ENCODE measurements at places on chromosomes 2 and 18.
A peak's percentile ranks its signal among the peaks of the same experiment; 100 is the strongest.

GRCh38 chr2:131584940-131585339 is 57.3 kb downstream of the CCDC74A start:
- DNase-seq: no peak

- DNase-seq: peak; percentile 57
Measured at GRCh38 chr2:168118733-168119514, 128.5 kb downstream of the STK39 start.

DNA sequence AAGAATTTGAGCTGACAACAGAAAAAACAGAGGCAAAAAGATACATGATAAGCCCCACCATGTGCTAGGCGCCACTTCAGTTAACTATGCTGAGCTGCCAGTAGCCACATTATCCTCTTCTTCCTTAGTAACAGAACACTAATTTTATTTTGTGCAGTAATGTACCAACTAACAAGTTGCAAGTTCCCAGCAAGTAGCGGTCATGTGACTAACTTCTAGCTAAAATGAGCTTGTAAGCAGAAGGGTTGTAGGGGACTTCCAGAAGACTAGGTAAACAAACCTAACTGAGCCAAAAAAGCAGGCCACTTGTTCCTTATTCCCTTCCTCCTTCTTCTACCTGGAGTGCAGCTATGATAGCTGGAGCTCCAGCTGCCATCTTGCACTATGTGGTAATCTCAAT is 75.5 kb downstream of the DTNB start:
- DNase-seq: no peak

GRCh38 chr2:26043862-26044696 is 10.2 kb downstream of the RAB10 start:
- peak; percentile 33 for DNase-seq

DNA sequence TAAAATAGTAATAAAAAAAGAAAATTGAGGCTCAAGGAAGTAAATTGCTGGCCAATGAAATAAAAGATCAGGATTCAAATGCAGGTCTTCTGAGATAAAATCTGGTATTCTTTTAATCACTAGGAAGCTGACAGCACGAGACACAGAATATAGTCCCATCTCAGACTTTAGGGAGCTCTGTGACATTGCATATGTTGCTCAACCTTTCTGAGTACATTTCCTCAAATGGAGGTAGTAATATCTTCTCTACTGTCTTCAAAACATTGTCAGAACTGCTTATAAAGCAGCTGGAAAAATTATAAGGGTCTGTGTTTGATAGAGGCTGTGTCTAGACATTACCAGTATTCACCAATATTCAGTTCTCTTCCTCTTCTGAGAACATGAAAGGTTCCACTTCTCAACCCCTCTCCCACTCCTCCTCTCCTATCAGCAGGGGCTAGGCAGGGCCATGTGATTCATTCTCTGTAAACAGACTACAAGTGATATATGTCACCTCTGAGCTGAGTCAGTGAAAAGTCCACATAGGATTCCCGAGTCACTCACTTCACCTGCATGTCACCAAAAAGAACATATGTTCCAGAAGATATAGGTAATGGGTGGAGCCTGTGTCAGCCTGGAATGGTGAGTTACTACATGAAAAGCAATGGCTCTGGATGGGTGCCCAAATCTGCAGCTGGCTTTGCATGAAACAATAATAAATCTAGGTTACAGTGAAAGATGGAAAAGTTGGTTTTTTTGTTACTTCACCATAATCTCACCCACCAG is 7.1 kb downstream of the KCNE4 start:
- no peak for DNase-seq

GRCh38 chr2:168997118-168997521 is 34.0 kb downstream of the ABCB11 start:
- DNase-seq: no peak

- DNase-seq: no peak
Measured at GRCh38 chr2:48357351-48357750, 172.6 kb upstream of the STON1 start.

GRCh38 chr2:10716581-10716980 is 4.8 kb upstream of the ATP6V1C2 start:
- no peak for DNase-seq

DNA sequence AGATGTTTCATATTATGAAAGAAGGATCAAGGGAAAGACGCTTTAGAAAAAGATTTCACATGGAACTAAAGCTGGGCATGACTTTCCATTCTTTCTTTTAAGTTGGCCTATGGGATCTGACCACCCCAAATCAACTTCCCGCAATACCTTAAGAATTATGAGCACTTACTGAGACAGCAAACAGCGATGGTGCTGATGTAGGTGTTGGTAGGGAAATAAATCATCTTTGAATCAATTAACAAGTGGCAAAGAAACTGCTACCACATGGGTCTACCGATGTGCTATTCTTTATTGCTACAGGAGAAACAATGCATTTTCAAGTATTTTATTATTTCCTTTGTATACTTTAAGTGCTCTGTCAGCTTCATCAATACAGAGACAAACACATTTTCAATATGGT is 239.6 kb downstream of the PIEZO2 start:
- DNase-seq: no peak

- DNase-seq: no peak
Measured at GRCh38 chr18:5469340-5469739, 74.5 kb downstream of the EPB41L3 start.

GRCh38 chr2:42340045-42340937 is 20.7 kb downstream of the COX7A2L start:
- DNase-seq: no peak

GRCh38 chr2:189287982-189288521 is 108.5 kb upstream of the COL5A2 start:
- peak; percentile 13 for DNase-seq

DNA sequence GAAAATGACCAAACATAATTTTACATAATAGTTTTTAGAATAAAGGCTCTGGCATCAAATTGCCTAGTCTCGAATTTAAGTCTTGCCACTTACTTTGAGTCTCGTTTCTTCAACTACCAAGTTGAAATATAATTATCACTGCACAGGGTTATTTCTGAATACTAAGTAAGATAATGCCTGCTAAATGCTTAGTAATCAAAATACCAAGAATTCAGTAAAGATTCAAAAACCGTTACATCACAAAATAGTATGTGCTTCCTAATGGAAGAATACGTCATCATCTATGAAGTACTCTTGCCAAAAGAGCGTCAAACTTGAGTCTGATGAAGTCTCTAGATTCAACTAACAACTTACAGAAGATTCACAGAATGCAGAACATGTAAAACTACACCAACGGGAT is 40.5 kb downstream of the ATL2 start:
- DNase-seq: no peak

- DNase-seq: no peak
Measured at GRCh38 chr2:191114403-191114886, 36.3 kb downstream of the STAT4 start.

- DNase-seq: peak; percentile 90
Measured at GRCh38 chr2:120736624-120737339, 1.1 kb downstream of the GLI2 start.

DNA sequence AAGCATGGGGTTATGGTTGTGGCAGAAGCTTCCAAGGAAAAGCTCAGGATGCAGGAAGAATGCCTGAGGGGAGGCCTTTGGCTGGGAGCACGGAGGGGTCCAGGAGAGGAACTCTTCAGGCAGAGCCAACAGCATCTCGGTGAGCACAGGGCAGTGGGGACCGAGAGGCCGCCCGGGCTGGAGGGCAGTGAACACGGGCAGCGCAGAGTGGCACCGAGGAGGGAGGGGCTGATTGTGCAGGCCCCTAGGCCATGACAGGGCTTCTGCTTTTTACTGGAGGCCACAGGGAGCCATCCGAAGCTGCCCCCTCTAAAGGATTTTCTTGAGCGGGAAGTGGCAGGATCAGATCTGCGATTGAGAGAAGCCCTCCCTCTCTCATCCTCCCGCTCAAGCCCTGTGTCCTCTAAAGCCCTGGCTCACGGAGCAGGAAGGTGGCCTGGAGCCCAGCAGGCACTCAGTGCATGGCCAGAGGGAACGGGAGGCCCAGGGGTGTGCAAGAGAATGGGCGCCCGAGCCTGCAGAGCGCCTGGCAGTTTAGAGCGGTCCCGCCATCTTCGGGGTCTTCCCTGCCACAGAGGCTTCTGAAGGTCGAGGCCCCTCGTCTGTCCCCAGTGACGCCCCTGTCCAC is 110.0 kb upstream of the STON1 start:
- DNase-seq: no peak

DNA sequence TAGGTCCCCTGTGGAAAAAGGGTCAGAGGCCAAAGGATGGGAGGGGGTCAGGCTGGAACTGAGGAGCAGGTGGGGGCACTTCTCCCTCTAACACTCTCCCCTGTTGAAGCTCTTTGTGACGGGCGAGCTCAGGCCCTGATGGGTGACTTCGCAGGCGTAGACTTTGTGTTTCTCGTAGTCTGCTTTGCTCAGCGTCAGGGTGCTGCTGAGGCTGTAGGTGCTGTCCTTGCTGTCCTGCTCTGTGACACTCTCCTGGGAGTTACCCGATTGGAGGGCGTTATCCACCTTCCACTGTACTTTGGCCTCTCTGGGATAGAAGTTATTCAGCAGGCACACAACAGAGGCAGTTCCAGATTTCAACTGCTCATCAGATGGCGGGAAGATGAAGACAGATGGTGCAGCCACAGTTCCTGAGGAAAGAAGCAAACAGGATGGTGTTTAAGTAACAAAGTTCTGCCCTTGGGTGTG is 165.8 kb downstream of the RPIA start:
- DNase-seq: no peak

DNA sequence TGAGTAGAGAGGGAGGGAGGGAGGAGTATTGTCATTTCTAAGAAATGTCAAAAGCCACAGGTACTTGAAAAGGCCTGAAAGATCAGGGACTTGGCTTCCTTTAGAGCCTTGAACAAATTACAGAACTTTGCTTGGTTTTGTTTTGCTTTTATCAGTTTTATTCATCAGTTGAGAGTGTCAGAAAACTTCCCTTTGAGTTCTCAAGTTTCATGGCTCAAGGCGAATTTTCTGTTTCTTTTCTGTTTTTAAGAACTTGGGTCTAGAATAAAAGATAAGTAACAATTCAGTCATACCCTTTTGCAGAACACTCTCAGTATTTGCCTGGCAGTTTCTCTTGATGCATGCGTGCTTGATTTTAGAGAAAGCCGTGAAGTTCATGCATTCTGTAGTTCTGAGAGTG is 531.9 kb downstream of the PARD3B start:
- DNase-seq: no peak

GRCh38 chr2:154532004-154532403 is 166.5 kb upstream of the KCNJ3 start:
- no peak for DNase-seq

DNA sequence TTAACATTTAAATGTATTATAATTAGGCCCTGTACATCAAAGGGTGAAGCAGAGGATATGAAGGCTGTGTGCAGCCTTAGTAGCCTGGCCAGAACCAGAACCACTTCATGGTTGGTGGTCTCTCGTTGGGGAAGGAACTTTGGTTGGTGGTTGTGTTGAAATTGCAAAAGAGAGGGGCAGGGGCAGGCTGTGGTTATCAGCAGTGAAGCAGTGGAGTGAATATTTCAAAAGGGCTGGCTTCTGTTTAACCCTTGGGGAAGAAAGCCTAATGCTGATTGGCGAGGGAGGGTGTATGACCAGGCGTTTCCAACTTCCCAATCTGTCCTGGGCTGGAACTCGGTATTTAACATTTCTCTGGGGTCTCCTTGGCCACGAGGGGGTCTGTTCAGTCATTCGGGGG is 51.2 kb upstream of the LYPD6B start:
- DNase-seq: no peak

DNA sequence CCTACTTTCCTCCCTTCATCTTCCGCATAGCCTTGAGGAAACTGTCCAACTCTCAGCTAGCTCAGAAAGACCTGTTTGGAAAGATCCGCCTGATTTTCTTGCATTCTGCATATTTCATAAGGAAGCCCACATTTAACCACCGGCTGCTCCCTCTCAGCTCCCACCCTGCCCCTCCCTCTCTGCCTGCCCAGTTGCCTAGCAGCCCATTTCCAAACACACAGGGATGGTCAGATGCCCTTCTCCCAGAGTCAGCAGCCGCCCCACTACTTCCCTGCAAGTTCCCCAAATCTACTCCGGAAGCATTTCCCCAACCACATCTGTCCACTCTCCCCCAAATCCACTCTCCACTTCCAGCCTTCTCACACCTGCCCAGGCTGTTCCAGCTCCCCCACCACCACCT is 96.0 kb downstream of the TNS1 start:
- DNase-seq: no peak

DNA sequence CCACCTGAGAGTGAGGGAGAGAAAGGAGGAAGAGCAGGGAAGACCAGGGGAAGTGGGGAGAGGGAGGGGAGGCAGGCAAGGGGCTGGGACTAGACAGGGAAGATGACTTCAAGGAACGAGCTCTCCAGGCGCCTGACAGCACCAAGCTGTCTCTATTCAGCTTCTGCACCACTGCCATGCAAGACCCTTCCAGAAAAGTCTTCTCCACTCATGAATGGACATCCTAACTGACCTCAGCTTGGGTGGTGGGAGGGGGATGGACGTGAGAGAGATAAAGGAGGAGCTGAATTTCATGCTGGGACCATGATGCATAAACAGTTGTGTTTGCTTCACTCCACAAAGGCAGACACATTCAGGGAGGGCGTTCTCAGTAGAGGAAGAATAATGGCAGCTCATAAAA is 206.4 kb upstream of the ARL4C start:
- no peak for DNase-seq
